NCI-H1436 treated with DMSO at 0.1 percent for 48 hours (cell line): ENCODE measurements at places on chromosomes 2 and 18.

DNA sequence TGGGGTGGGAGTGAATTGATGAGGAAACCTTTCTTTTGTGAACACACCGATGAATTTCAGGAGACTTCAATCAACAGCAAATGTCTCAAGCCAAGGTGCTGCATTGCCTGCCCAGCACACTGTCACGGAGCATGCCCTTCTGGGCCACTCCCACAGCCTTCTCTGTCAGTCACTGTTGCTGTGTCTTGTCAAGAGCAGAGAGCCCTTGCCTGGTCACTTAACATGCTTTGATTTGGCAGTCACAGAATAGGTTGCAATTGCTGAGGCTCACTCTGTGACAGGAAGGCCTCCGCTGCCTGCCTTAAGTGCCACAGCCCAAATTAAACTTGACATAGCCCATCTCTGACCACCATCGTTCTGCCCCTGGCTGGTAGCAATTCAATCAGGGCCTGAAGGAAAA, 225.4 kb downstream of the PID1 start:
- no peak for DNase-seq

GRCh38 chr2:44120428-44120827, 48.2 kb upstream of the PPM1B start:
- no peak for DNase-seq

- DNase-seq = no peak
Measured at GRCh38 chr2:188046437-188046836, 245.2 kb upstream of the GULP1 start.

DNA sequence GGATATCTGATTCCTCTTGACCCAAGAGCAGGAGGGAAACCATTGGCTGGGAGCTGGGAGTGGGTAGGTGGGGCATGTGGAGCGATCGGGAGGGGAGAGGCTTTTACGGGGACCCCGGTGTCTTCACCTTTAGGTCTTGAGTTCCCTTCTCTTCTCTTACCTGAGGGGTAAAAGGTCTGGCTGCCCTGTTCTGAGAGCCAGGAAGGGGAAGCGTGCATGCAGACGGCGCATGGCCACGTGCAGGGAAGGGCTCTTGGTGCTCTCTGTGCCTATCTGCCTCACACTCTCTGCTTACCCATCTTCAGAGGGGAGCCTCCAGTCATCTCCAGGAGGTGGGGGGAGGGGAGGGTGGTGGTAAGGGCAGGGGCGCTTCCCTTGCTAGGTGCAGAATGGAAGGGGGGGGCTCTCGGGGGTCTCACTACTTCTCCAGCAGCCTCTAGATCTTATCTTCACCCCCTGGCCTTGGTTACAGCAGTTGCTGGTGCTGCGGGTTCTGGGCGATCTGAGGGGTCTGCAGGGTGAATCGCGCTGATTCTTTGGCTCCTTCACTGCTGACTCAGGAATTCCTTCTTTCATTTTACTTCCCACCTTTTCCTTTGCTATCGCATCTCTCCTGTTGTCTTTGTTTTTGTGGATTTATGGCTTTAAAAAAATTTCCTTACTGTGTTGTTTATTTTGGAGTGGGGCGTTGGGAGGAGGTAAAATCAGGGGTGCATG, 225.8 kb upstream of the HS6ST1 start:
- no peak for DNase-seq

DNA sequence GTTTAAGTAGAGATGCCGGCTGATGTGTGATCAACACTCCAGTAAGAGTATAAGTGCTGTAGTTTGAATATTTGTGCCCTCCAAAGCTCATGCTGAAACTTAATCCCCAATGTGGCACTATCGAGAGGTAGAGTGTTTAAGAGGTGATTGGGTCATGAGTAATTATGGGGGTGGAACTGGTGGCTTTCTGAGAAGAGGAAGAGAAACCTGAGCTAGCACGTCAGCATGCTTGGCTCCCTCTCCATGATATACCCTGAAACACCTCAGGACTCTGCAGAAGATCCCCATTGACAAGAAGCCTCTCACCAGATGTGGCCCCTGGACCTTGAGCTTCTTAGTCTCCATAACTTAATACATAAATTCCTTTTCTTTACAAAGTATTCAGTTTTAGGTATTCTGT, 584.8 kb downstream of the TSN start:
- DNase-seq = peak; percentile 20

- no peak for DNase-seq
Measured at GRCh38 chr18:11091746-11092145, 57.6 kb downstream of the PIEZO2 start.

GRCh38 chr2:218035463-218036100, 32.8 kb upstream of the TNS1 start:
- no peak for DNase-seq

GRCh38 chr2:25314514-25315315, 27.0 kb downstream of the DNMT3A start:
- DNase-seq = no peak

DNA sequence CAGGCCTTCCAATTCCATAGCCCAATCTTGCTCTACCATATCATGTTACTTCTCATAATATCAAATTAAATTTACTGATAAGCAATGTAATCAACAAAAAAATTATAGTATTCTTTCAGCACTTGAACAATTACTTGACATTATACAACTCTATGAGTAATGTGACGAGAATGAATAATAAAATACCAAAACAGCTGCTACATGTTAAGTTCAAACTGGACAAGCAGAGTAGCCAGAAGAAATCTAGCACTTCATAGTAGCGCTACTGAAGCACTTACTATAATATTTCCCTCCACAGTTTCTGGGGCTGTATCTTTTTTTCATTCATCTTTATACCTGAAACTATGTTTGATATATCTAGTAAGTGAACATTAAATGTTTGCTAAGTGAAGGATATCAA, 14.9 kb downstream of the PPP3R1 start:
- DNase-seq = no peak

- no peak for DNase-seq
Measured at GRCh38 chr2:233210843-233211547, 40.5 kb upstream of the ATG16L1 start.

GRCh38 chr2:144452989-144453336, 67.0 kb downstream of the ZEB2 start:
- no peak for DNase-seq

GRCh38 chr18:39806525-39806924, 2148.5 kb upstream of the PIK3C3 start:
- DNase-seq = no peak

GRCh38 chr18:13633700-13634099, 92.7 kb downstream of the FAM210A start:
- no peak for DNase-seq

- DNase-seq = no peak
Measured at GRCh38 chr2:51410331-51410730, 378.4 kb upstream of the NRXN1 start.

DNA sequence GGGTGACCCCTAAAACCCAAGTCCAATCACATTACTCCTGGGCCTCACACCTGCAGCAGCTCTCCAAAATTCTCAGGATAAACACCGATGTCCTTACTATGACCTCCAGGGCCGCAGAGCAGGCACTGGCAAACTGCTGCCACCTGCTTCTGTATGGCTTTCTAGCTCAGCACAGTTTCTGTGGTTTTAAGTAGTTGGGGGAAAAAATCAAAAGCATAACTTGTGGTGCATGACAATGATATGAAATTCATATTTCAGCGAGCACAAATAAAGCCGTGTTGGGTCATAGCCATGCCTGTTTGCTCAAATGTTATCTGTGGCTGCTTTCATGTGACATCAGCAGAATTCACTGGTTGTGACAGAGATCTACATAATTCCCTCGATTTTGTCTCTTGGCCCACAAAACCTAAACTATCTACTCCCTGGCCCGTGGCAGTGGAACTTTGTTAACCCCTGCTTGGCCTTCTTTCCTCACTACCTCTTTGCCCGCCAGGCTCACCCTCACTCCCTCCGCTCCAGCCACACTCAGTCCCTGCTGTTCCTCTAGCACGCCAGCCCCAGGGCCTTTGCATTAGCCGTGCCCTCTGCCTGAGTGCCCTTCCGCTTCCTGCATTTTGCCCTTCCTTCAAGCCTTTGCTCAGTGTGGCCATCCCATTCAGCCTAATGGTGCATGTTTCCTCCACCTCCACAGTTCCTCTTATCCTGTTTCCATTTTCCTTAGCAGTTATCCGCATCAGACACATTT, 108.3 kb downstream of the AGAP1 start:
- no peak for DNase-seq

GRCh38 chr18:69518989-69519388, 118.3 kb downstream of the DOK6 start:
- DNase-seq = no peak

GRCh38 chr2:145090841-145091761, 571.2 kb upstream of the ZEB2 start:
- no peak for DNase-seq

GRCh38 chr2:239604861-239605260, 204.0 kb upstream of the HDAC4 start:
- DNase-seq = no peak

DNA sequence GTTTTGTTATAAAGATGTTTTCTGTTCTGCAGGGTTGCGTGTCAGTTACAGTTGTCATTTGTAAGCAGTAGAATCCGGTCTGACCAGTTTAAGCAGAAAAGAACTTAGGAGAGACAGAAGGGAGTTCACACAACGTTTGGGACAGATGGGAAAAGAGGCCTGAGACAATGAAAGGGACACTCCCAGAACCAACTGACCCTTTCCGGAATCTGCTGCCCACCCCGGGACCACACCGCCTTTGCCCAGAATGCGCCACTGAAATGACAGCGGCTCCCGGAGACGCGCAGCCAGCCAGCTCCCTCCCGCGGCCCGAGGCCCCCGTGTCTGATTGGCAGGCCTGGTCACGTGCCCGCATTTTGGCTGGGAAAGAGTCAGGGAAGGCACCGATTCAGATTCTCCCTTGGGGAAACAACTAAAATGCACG, 244.6 kb downstream of the BCL2 start:
- DNase-seq = no peak

DNA sequence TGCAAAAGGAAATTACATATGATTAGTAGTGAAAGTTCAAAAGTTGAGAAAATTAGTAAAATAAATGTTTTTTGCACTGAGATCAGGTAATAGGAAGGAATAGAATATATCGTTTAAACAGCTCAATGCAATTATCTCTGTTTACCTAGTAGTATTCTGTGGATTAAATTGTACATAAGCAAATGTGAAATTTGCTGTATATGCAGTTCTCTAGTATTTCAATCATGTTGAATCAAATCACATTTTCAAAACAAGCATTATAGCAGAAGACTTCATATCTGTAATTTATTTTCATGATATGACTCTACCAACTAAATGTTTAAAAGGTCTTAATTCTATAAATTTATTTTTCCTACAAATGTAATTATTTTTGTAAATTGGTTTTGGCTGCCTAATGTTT, 31.6 kb downstream of the ITPRID2 start:
- DNase-seq = no peak

GRCh38 chr2:100145893-100146656, 3.7 kb upstream of the AFF3 start:
- no peak for DNase-seq

GRCh38 chr2:163319006-163319405, 416.8 kb downstream of the FIGN start:
- DNase-seq = no peak

DNA sequence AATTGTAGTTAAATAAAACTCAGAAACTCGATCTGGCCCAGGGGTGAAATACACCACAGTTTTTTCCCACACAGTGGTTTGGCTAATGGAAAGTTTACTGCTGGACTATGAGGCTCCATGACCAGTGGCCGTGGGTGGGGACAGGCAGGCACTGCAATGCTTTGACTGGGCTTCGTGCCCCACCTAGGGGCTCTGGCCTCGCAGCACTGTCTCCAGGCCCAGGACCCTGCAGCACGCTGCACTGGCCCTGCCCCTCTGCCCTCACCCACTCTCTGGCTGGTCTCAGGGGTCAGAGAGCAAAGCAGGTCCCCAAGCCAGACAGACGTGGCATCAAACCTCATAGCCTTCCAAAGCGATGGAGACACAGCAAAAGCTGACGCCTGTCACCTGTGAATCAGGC, 13.4 kb upstream of the B3GNT7 start:
- DNase-seq = no peak

DNA sequence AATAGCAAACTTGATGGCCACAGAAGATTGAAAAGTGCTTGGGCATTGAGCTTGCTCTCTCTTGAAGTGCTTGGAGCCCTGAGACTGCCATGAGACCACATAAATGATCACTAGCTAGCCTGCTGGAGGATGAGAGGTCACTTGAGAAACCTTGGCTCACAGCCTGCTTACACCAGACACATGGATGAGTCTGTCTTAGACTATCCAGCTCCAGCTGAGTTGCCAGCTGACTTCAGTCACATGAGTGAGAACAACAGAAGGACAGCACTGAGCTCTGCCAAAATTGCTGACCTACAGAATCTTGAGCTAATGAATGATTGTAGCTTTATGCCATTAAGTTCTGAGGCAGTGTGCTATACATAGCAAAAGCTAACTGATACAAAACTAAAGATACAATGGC, 18.1 kb downstream of the NABP1 start:
- no peak for DNase-seq

- no peak for DNase-seq
Measured at GRCh38 chr2:1744151-1744445, 217 bp downstream of the PXDN start.

GRCh38 chr2:18849841-18850578, 260.6 kb upstream of the NT5C1B start:
- no peak for DNase-seq

DNA sequence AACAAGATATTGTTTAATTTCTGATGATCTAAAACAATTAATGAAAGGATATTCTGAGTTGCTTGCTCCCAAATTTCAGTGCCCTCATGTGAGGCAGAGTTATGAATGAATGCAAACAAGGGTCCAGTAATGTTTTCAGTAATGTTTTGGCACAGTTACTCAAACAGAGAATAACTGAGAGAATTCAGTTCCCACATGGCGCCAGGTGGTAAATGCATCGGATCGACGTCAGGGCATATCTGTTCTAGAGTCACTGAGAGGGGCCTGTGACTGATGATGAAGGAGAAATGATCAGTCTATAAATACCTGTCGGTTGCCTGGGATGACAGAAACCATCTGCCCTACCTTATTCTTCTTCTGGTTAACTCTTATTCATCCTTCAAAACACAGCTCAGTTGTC, 81.4 kb downstream of the KCNS3 start:
- no peak for DNase-seq

DNA sequence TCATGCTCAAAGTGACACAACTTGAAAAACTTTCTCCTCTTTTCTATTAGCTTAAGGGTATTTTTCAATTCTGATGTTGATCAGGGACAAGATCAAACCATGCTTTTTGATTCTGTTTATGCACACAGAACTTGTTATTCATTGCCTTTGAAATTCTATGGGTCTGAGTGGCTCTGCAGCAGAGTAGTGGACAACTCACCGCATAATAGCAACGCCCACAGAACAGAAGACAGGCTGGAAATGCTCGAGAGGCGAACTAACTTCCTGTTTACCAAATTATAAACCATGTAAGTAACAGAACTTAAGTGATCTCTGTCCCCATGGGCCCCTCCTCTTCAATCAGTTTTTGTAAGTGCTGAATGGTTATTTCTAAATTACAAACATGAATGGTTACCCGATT, 131.2 kb downstream of the CBLN2 start:
- DNase-seq = no peak

DNA sequence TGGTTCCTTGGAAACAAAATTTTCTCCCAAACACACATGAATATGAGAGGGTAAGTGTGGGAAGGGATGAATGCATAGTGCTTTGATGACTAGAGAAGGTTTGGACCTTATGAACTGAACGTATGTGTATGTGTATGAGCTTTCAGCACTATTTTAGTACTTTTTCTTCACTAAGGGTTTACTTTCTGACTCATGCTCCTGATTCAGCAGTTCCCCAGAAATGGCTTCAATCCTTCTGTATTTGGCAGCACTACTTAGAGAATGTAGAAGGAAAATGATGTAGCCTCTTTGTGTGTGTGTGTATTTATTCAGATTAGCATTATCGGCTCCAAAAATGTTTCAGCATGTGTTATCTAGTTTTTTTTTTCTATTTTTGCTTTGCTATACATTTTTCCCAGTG, 22.2 kb downstream of the KCNJ3 start:
- DNase-seq = no peak
